ENCODE measurements at places on chromosomes 1 and 21.
A peak's percentile ranks its signal among the peaks of the same experiment; 100 is the strongest.

DNA sequence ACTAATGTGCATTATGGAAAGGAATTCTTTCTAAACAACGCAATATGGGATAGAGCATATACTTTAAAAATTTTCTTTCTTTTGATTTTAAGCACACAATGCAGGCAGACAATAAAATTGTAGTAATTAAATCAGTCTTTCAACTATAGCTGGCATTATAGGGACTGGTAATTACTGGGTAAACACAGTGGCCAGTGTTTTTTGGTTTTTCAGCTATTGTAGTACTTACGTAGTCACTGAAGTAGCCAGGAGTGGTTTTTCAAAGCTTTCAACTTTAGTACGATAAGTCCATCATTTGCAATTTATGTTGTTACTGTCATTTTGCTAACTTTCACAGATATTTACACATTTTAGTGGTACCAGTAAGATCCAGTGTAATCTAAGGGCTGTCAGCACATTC is 50.6 kb downstream of the RAB3GAP2 start:
- DNase-seq, result no peak

DNA sequence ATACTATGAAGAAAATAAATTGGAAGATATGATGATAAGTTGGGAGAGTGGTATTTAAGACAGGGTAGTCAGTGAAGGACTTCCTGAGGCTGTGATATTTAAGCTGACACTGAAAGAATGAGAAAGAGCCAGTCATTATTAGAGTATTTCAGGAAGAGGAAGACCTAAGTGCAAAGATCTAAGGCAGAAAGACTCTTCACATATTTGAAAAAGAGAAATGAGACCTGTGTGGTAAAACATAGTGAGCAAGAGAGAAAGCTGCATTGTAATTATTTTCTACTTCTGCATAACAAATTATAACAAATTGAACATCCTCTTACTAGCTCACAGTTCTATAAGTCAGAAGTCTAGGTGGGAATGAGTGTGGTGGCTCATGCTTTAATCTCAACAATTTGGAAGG is 34.6 kb upstream of the DOCK7 start:
- DNase-seq, result no peak

DNA sequence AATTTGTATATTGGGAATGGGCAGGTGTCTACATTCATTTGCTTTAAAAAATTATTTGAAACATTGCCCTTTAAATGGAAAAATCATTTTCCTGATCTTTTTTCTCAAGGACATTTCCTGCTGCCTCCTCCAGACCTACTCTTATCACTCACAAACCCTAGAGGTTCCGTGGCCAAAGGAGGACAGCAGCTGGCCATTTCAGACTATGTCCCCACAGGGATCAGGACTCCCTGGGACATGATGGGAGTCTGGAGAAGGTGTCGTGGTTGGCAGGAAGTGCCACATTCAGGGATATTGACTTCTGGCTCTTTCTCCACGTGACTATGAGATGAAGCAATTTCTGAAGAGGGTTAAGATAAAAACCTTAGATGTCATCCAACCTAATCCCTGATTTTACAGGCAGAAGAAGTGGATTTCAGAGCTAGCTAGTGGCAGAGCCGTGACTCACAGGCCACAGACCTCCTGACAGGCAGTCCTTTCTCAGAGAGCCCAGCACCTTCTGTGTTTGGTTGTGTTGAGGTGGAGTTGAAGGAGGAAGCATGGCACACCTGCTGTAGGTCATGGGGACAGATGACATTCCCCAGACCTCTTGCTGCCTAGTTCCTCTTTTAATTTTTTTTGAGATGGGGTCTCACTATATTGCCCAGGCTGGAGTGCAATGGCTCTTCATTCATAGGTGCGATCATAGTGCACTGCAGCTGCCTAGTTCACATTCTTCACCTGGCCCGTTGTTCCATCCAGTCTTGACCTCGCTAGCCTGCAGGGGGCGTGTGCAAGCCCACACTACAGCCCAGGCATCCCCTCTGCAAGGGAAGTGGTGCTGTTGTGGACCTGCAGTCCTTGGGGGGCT is 25.5 kb upstream of the IL10 start:
- peak; percentile 80 for DNase-seq

DNA sequence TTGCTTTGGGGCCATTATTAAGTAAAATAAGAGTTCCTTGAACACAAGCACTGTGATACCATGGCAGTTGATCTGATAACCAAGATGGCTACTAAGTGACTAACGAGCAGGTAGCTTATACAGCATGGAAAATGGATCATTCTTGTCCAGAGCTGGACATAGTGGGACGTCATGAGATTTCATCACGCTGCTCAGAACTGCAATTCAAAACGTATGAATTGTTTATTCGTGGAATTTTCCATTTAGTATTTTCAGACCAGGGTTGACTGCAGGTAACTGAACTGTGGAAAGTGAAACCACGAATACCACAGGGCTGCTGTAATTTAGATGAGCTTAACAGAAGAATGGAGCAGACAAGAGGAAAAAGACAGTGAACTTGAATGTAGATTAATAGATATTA is 38.9 kb downstream of the CCDC18 start:
- no peak for DNase-seq

DNA sequence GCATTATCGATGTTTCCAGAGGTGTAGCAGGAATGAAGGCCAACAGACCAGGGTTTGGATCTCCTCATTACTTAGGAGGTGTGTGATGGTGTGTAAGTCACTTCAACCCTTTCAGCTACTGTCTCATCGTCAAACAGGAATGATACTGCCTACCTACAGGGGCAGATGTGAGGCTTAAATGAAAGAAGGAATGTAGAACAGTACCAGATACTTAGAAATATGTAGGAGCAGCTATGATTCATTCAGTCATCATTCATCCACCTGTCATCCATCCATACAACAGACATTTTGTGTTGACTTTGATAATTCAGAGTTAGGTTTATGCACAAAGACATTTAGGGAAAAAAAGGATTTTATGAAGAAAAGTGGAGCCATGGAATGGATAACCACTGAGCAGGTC is 486.9 kb upstream of the DAB1 start:
- no peak for DNase-seq

GRCh38 chr1:239784896-239785295 is 306.8 kb upstream of the FMN2 start:
- no peak for DNase-seq
